ENCODE measurements at places on chromosomes 7 and 10. TPM values are rescaled to one million over a fixed set of nuclear protein-coding genes. Genes with fewer than 3 reads are reported as not detected.

SLK gene
- 24.8 TPM for total RNA-seq

DNA sequence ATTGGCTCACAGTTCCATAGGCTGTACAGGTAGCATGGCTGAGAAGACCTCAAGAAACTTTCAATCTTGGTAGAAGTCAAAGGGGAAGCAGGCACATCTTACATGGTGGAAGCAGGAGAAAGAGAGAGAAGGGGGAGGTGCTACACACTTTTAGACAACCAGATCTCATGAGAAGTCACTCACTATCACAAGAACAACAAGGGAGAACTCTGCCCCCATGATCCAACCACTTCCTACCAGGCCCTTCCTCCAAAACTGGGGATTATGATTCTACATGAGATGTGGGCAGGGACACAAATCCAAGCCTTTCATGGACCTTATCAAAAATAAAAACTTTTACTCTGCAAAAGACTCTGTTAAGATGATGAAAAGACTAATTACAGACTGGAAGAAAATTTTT, 183.2 kb upstream of the TRIM24 start:
- no peak overlapping the region for H3K27ac ChIP-seq
- no peaks in the 10 kb centered on the region for H3K27me3 ChIP-seq
- H3K4me3 ChIP-seq, result no peak overlapping the region
- no peaks in the 10 kb centered on the region for H3K36me3 ChIP-seq
- no peak for DNase-seq
- H3K4me1 ChIP-seq, result no peaks in the 10 kb centered on the region

DNA sequence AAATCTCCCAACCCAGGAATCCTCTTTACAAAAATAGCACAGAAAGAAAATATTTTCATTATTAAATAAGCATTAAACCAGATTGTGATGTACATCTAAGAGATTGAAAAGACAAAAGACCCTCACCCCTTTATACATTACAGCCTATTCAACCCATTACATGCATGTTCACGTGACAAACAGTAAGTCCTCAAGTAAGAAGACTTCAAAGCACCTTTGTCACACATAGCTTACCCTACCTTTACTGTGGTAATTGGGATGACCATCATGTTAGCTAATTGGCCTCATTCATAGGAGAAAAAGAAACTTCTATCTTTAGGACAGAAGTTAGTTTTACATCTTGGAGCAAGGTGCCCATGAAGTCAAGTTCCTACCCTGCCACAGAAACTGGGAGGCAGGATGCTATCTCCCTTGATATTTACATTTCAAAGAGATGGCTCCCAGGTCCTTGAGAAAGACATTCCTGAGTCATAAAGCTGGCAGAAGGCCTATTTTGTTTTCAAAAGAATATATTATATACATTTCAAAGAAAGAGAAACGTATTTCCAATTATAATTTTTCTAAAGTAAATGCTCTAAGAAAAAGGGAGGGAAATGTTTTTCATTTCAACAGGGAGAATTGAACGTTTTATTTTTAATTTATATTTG, 48.1 kb downstream of the GNAI1 start:
- no peak overlapping the region for H3K4me3 ChIP-seq
- no peak overlapping the region for H3K27ac ChIP-seq
- no peaks in the 10 kb centered on the region for H3K27me3 ChIP-seq
- no peaks in the 10 kb centered on the region for H3K4me1 ChIP-seq

- no peaks in the 10 kb centered on the region for H3K36me3 ChIP-seq
- H3K4me1 ChIP-seq, result no peaks in the 10 kb centered on the region
- no peak for DNase-seq
- no peak overlapping the region for H3K4me3 ChIP-seq
These were observed 142.0 kb downstream of the DOCK1 start for GRCh38 chr10:127046975-127047877.

GRCh38 chr7:111029141-111029572, 61.8 kb upstream of the LRRN3 start:
- H3K4me1 ChIP-seq, result peaks cover 56% of the 10 kb centered on the region
- no peak overlapping the region for H3K4me3 ChIP-seq
- no peak for DNase-seq
- no peaks in the 10 kb centered on the region for H3K36me3 ChIP-seq
- H3K27ac ChIP-seq, result no peak overlapping the region
- H3K27me3 ChIP-seq, result no peaks in the 10 kb centered on the region

SLC18A3 gene
- total RNA-seq, result not detected

DNA sequence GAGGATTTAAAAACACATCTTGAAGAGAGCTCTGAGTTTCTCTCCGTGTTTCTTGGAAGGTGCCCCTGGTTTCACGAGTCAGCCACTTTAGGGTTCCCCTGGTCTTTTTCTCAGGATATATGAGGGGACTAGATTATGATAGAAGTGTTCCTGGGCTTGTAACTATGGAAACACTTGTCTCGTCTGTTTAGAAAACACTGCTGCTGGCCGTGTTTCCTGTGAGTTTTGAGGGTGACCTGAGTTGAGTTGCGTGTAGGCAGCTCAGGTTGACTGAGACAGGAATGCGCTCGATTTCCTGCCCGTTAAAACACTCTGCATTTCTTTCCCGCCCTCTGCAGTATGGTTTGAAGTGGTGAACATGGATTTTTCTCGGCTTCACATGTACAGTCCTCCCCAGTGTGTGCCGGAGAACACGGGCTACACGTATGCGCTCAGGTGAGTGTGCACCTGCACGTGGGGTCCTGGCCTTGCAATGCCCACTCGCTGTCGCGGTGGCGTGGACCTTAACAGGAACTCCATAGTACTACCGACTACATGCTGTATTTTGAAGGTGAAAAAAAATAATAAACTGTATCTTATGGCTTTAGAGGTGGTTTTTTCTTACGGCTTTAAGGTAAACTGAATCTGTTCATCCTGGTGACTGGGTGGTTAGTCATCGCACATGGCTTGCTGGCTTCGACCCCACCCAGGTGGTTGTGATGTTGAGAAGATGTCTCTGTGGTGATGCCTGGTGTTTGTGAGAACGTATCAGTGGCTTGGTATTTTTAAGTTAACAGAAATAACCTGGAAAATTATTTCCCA, at the start of gene SUN1:
SUN1 (plus strand) TSS at position 310 of the 801 bp plus-strand sequence; CDS start at position 359, 49 bp downstream.
- H3K27me3 ChIP-seq, result no peaks in the 10 kb centered on the region
- H3K36me3 ChIP-seq, result no peaks in the 10 kb centered on the region
- DNase-seq, result peak; percentile 86
- peak within 1 kb of the TSS; percentile 68 for H3K27ac ChIP-seq
- H3K4me1 ChIP-seq, result peaks cover 36% of the 10 kb centered on the region

- H3K27me3 ChIP-seq, result no peaks in the 10 kb centered on the region
- no peak overlapping the region for H3K4me3 ChIP-seq
- H3K36me3 ChIP-seq, result no peaks in the 10 kb centered on the region
- no peak overlapping the region for H3K27ac ChIP-seq
- no peak for DNase-seq
These were observed 22.1 kb downstream of the HKDC1 start for GRCh38 chr10:69242040-69242851.

GRCh38 chr10:34553747-34554146, 261.3 kb downstream of the PARD3 start:
- H3K36me3 ChIP-seq, result no peaks in the 10 kb centered on the region
- no peak overlapping the region for H3K4me3 ChIP-seq
- DNase-seq, result no peak
- H3K27ac ChIP-seq, result no peak overlapping the region

FANK1 gene
- 0.44 TPM for total RNA-seq

DNA sequence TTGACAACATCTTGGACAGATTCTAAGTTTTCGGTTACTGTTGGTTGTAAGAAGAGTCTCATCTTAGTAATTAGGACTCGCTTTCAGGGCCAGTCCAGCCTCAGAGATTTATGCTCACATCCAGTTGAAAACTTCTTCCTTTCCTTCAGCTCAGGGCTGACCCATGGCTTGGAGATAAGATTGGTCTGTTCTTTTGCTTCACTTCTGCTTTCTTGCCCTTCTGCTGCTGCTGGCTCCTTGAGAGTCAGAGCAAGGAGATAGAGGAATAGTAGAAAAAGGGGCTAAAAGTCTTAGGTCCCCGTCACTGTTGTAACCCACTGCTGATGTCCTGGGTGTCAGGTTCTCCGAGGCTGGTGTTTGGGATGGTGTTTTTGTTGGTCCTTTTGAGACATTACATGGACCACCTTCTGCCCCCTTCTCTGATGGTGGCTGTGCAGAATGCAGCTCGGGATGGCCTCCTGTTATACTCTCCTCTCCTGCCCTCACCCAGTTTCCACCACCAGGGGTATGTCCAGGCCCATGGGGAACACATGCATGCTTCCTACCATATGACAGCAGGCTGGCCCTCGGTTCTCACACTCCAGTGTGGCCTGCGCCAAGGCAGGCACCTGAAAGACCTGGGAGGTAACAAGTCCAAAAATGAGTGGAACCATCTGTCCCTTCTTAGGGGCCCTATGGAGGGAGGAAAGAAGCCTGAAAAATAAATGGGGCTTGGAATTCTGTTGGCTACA, 67.8 kb upstream of the PCBD1 start:
- H3K36me3 ChIP-seq, result no peaks in the 10 kb centered on the region
- H3K27ac ChIP-seq, result no peak overlapping the region
- no peak overlapping the region for H3K4me3 ChIP-seq
- DNase-seq, result no peak

DNA sequence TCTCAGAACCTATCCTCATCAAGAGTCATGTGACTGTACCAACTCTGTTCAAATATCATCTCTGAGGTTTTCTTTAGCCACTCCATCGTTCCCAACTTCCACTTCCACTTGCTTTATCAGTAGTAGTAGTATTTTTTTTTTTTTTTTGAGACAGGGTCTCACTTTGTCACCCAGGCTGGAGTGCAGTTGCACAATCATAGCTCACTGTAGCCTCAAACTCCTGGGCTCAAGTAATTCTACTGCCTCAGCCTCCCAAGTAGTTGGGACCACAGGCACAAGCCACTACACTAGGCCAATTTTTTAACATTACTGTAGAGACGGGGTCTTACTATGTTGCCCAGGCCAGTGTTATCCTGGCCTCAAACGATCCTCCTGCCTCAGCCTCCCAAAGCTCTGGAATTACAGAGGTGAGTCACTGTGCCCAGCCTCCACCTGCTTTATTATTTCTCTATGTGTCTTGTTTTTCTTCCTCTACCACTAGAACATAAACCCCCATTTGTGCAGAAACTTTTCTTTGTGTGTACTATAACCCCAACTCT, 5.9 kb downstream of the NCAPG2 start:
- H3K27ac ChIP-seq, result no peak overlapping the region
- no peaks in the 10 kb centered on the region for H3K27me3 ChIP-seq
- no peaks in the 10 kb centered on the region for H3K36me3 ChIP-seq
- no peak overlapping the region for H3K4me3 ChIP-seq

- DNase-seq, result peak; percentile 98
- H3K27me3 ChIP-seq, result no peaks in the 10 kb centered on the region
- H3K4me3 ChIP-seq, result peak within 1 kb of the TSS; percentile 96
- H3K27ac ChIP-seq, result peak within 1 kb of the TSS; percentile 98
- no peaks in the 10 kb centered on the region for H3K36me3 ChIP-seq
These were observed at the start of gene NRBF2 for GRCh38 chr10:63133056-63133820. Gene NRBF2 (plus strand): TSS chr10:63133328. CDS start chr10:63133471, 143 bp downstream.

GIMAP8 gene
- 11.8 TPM for total RNA-seq

- DNase-seq, result no peak
- H3K36me3 ChIP-seq, result no peaks in the 10 kb centered on the region
- H3K27me3 ChIP-seq, result no peaks in the 10 kb centered on the region
- no peak overlapping the region for H3K4me3 ChIP-seq
- no peak overlapping the region for H3K27ac ChIP-seq
- no peaks in the 10 kb centered on the region for H3K4me1 ChIP-seq
These were observed 67.8 kb upstream of the PPP2R2D start for GRCh38 chr10:131833013-131833412.

VSIR gene
- 59.6 TPM for total RNA-seq

DNA sequence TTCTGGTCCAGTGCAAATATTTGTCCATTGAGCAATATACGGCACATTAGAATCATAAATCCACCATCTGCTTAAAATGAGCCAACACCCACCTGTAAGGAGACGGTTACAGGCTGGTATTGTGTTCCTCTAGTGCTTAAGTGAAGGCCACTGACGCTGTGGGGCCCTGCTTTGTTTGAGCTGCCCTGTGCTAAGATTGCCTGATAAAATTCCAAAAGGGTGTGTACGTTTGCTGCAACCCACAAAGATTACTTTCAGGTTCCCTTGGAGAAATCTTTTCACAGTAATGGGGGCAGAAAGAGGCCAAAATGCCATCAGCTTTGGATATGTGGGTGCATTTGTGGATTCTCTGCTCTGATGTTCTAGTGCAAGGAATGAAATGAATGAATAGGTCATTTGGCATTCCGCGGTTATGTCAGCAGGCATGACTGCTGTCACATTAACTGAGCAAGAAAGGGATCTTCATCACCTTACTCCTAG, 34.4 kb downstream of the AGR3 start:
- H3K27me3 ChIP-seq, result no peaks in the 10 kb centered on the region
- H3K36me3 ChIP-seq, result no peaks in the 10 kb centered on the region
- no peak overlapping the region for H3K27ac ChIP-seq
- DNase-seq, result no peak
- H3K4me1 ChIP-seq, result no peaks in the 10 kb centered on the region
- no peak overlapping the region for H3K4me3 ChIP-seq

- H3K36me3 ChIP-seq, result no peaks in the 10 kb centered on the region
- no peak for DNase-seq
- no peaks in the 10 kb centered on the region for H3K27me3 ChIP-seq
These were observed 87.1 kb downstream of the ADAM22 start for GRCh38 chr7:88020953-88021665.

CDK14 gene
- total RNA-seq, result 0.20 TPM

NRP1 gene
- total RNA-seq, result 2.2 TPM

SHTN1 gene
- 0.38 TPM for total RNA-seq

- H3K4me1 ChIP-seq, result no peaks in the 10 kb centered on the region
- DNase-seq, result no peak
- H3K36me3 ChIP-seq, result no peaks in the 10 kb centered on the region
- H3K4me3 ChIP-seq, result no peak overlapping the region
- H3K27me3 ChIP-seq, result no peaks in the 10 kb centered on the region
- H3K27ac ChIP-seq, result no peak overlapping the region
These were observed 1191.1 kb downstream of the SORCS1 start for GRCh38 chr10:105973360-105973759.

PCLO gene
- total RNA-seq, result not detected

DNA sequence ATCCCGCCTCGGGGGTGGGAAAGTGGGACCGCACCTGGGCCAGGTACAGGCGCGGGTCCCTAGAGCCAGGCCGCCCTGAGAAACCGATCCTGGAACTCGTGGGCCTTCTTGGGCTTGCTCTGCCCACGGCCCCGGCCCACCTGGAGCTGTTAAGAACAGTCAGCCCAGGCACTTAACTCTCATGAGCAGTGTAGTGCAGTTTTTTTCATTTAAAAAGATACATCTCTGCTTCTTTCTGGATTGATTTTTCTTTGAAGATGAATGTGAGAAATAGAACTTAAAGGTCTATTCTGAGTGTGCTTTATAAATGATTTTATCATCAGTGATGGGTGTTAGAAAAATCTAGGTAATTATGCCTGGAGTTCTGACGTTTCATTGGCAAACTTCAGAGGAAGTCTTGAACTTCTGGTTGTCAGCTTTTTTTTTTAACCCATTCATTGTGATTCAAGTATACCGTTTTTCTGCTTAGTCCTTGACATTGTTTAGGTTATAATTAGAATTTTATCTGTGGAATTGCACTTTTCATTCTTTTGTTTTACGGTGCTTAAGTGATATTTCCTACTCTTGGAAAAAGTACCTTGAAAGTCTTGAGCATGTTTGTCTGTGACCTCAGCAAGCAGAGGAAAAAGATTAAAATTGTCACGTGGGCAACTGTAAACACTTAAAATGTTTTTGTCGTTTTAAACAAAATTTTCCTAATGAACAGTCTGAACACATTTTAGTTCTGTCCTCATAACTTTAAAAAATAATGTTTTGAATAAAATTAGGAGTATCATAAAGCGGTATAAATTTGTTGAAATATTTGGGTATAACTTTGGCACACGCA, 906 bp downstream of the CDK1 start:
- peaks cover 6% of the 10 kb centered on the region for H3K4me1 ChIP-seq
- no peak for DNase-seq
- no peaks in the 10 kb centered on the region for H3K36me3 ChIP-seq
- H3K27me3 ChIP-seq, result no peaks in the 10 kb centered on the region
- peak overlapping the region; percentile 59 for H3K27ac ChIP-seq
- peak overlapping the region; percentile 87 for H3K4me3 ChIP-seq

STEAP1B gene
- not detected for total RNA-seq

All from CD8-positive, alpha-beta memory T cell (primary cell).